Fibroblast of skin of scalp (primary cell): ENCODE measurements at places on chromosomes 5 and 9.

- no peak for DNase-seq
Measured at GRCh38 chr9:138052635-138053320, 175.2 kb downstream of the CACNA1B start.

GRCh38 chr9:91716815-91717214 lies 233.2 kb downstream of the ROR2 start:
- no peak for DNase-seq

- peak; percentile 92 for DNase-seq
Measured at GRCh38 chr5:150058480-150059126, 27.8 kb downstream of the CSF1R start.

DNA sequence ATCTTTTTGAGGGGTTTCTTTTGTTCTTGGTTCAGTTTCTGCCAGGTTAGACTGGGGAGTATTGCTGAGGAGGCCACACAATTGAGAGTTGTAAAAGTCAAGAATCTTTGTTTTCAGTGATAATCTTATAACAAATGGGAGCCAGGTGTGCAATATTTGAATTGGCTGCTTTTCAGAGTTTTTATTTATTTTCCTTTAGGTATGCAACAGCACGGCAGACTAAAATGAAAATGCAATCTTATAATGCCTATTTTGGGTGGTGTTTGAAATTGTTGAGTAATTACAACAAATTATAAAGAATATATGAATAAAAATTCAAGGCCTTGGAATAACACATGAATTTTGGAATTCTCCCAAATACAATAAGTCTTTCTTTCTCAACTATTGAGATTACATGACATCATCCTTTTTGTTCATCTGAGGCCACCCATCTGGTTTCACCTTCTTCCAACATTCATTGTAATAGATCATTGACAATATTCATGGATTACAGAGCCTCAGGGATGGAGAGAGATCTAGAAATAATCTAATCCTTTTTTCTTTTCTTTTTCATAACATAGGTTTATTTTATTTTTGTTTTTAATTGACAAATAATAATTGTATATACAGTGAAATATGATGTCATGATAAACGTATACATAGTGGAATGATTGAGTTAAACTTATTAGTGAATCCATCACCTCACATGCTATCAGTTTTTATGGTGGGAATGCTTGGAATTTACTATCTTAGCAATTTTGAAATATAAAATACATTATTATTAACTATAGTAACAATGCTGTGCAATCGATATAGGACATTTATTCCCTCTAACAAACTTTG lies 1061.0 kb downstream of the NR2F1-AS1 start:
- no peak for DNase-seq

DNA sequence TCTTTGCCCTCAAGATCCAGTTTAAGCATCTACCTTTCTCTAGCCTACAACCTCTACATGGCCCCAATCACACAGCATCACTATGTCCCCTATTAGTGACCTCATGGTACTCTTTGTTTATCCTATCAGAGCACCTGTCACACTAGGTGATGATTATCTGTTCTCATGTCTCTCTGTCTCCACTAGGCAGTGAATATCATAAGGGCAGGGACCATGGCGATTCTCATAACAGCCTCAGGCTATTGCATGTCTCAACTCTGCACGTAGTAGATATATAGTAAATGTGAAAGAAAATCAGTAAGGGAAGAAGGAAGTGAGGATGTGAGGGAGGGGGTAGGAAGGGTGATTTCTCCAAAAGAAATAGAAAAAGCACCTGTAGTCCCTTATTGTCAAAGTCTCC lies 311.0 kb downstream of the NSG2 start:
- DNase-seq: no peak

GRCh38 chr5:113022661-113023060 lies 46.1 kb downstream of the DCP2 start:
- no peak for DNase-seq

DNA sequence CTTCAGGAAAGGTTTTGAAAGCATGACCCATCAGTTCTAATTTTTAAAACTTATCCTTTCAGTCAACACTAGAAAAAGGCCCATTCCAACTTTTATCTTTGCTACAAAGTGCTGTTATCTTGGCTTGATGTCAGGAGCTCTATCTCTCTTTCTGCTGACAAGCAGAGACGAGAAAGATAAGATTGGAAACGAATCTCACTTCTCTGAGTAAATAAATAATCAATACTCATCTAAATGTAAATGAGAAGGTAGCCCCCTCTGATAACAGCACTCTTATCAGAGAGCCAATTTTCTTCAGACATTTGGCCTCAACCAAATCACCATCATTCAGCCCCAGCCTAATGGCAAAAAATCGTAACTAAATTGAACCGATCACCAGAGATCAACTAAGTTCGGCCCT lies 191.7 kb downstream of the MAPKAP1 start:
- DNase-seq: no peak

DNA sequence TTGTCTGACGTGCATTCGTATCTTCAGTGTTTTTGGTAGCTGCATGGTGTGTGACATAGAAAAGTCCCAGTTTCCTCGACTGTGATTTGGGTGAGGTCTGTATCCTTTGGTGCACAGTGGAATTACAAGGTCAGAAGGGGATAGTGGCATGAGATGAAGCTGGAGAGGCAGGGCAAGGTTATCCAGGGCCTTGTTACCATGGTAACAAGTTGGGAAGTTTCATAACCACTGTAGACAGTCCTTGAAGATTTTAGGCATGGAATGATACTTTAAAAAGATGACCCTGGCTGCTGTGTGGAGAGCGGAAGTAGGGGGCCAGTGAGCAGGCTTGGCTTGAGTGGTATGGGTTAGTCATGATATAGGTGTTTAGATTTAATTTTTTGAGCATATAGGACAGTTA lies 11.9 kb downstream of the EHMT1 start:
- no peak for DNase-seq

- no peak for DNase-seq
Measured at GRCh38 chr9:34341659-34342295, 12.4 kb downstream of the NUDT2 start.

DNA sequence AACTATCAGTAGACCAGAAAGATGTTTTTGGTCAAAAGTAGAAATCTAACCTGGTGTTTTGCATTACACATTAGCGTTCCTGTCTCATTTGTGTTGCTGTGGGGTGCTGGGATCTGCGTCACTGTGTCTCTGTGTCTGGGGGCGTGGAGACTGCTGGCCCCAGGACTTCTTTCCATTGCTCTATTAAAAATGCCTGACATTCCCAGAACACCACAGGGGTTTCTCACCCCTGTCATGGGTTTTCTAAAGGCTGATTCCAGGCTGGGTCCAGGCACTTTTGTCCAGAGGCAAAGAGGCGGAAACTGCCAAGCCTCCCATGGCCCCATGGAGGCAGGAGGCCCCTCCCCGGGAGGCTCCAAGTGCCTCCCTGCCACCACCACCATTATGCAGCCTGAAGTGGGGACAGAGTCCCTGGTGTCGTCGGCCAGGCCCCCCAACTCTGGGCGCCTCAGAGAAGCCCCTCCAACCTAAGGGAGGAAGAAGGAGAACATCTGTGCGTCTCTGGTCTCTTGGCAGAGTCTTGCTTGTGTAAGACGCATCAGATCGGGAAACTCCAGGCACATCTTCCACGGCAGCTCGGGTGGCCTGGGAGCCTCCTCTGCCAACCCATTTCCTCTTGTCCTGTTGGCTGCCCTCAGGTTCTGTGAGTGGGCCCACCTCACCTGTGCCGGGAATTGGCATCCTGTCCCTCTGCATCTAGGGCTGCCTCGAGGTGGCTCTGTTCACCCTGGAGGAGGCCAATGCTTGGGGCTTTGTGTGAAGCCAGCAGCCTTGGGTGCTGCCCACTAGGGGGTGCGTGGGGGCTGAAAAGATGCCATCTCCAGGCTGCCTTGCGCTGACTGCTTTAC lies 13.8 kb upstream of the PLEKHG4B start:
- peak; percentile 84 for DNase-seq

GRCh38 chr5:136133222-136133921 lies 727 bp downstream of the SMAD5 start:
- peak; percentile 55 for DNase-seq

- no peak for DNase-seq
Measured at GRCh38 chr5:151310932-151311331, 7.4 kb upstream of the SLC36A3 start.

DNA sequence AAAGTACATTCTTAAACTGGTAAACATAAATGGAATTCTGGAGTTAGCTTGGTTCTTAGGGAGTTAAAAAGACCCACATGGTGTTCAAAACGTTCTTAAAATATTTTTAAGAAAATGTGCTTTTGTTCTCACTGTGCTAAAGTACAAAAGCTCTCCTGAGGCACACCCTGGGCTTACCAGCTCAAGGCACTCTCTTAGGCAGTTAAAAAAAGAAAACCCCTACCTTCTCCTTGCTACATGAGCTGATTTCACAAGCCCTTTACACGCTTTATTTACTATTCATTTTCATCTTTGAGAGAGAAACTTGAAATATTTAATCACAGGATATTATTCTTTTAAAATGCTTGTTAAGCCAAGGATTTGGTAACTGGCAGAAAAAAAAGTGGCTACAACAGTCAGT lies 723.3 kb upstream of the GRAMD2B start:
- no peak for DNase-seq

GRCh38 chr9:127224178-127224882 lies 40.2 kb upstream of the GARNL3 start:
- DNase-seq: peak; percentile 82

GRCh38 chr5:135195270-135195608 lies 161.2 kb upstream of the PITX1 start:
- DNase-seq: peak; percentile 39

- peak; percentile 12 for DNase-seq
Measured at GRCh38 chr9:6902423-6902822, 144.7 kb downstream of the KDM4C start.

DNA sequence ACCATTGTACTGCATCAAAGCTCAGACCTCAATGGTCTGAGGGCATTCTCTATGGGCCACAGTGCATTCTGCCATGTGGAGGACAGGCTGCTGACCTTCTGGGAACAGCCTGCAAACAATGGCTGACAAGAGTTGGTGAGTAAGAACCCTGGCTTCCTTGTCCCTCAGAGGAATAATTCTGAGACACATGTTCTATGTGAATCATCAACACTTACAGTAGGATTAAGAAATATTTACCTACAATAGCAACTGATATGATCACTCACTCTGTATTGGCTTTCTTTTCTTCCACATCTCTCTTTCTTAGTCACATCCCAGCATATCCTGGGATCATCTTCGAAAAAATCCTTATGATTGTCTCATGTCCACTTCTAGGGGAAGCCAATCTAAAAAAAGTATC lies 306.5 kb upstream of the ITGA1 start:
- no peak for DNase-seq

DNA sequence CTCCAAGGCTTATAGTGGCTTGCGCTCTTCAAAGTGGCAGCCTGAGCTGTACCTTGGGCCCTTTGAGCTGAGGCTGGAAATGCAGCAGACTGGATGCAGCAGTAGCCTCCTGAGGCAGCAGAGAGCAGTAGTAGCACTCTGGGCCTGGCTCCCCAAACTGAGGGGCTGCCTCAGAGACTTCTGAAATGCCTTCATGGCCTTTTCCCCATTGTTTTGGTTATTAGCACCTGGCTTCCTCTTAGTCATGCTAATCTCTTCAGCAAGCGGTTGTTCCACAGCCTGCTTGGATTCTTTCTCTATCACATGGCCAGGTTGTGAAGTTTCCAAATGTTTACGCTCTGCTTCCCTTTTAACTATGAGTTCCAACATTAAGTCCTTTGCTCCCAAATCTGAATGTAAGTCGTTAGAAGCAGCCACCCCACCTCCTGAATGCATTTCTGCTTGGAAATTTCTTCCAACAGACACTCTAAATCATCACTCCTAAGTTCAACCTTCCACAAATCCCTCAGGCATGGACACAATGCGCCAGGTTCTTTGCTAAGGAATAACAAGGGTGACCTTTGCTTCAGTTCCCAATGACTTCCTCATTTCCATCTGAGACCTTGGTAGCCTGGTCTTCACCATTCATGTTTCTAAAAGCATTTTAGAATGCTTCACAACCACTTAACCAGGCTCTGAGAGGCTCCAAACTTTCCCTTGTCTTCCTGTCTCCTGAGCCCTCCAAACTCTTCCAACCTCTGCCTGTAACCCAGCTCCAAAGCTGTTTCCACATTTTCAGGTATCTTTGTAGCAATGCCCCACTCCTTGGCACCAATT lies 145.8 kb downstream of the ZDHHC21 start:
- no peak for DNase-seq
